ENCODE measurements at places on chromosomes 2 and 18. TPM values are rescaled to one million over a fixed set of nuclear protein-coding genes. Genes with fewer than 3 reads are reported as not detected.

- no peaks in the 10 kb centered on the region for H3K4me1 ChIP-seq
- no peak for DNase-seq
- no peak overlapping the region for H3K27ac ChIP-seq
- H3K27me3 ChIP-seq = no peaks in the 10 kb centered on the region
- no peak overlapping the region for H3K4me3 ChIP-seq
Observed at GRCh38 chr18:67154979-67155378, 361.5 kb downstream of the DSEL start.

DNA sequence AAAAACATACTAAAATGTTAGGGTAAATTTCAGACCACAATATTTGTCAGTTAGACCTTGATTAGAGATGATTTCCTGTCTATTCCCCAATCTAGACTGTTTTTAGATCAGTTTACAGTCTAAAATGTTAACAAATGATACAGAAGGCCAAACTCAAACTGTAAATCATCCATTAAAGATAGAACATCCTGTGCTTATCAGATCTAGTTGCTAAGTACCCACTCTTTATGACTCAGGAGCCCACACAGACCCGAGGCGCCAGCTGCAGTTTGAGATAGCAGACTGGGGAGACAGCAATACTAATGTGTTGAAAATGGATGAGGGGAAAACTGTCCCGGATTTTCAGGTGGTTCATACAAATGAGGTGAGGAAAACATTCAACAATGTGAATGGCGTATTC, 113.3 kb downstream of the SCG2 start:
- no peak overlapping the region for H3K27ac ChIP-seq
- no peaks in the 10 kb centered on the region for H3K27me3 ChIP-seq
- no peak for DNase-seq
- no peak overlapping the region for H3K4me3 ChIP-seq

- no peak for DNase-seq
- peaks cover 9% of the 10 kb centered on the region for H3K36me3 ChIP-seq
- H3K27me3 ChIP-seq = no peaks in the 10 kb centered on the region
- H3K4me3 ChIP-seq = no peak overlapping the region
- peak overlapping the region; percentile 34 for H3K27ac ChIP-seq
Observed at GRCh38 chr2:98502556-98503335, 58.1 kb downstream of the INPP4A start.

- no peak overlapping the region for H3K27ac ChIP-seq
- H3K4me3 ChIP-seq = no peak overlapping the region
- no peaks in the 10 kb centered on the region for H3K27me3 ChIP-seq
- no peak for DNase-seq
- H3K4me1 ChIP-seq = peaks cover 13% of the 10 kb centered on the region
Observed at GRCh38 chr2:51990684-51991083, 958.8 kb upstream of the NRXN1 start.

DNA sequence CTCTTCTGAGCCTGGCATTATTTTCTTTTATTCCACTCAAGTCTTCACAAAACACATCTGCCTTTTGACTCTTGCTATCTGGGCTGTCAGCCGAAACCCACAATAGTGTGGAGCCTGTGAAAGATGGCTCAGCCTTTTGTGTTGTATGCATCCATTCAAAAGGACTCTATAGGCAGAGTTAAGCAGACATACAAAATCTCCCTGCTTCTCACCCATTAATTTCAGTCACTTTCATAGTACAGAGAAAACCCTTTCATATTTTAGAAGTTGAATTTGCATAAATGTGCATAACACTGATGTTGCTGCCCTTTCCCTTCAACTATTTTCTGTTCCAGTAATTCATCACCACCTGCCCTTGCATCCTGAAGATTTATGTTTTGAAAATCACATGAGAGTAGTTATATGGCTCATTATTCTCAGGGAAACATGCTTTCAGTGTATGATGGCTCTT, 154.6 kb downstream of the EVA1A start:
- H3K27me3 ChIP-seq = no peaks in the 10 kb centered on the region
- DNase-seq = no peak
- H3K4me1 ChIP-seq = no peaks in the 10 kb centered on the region

DNA sequence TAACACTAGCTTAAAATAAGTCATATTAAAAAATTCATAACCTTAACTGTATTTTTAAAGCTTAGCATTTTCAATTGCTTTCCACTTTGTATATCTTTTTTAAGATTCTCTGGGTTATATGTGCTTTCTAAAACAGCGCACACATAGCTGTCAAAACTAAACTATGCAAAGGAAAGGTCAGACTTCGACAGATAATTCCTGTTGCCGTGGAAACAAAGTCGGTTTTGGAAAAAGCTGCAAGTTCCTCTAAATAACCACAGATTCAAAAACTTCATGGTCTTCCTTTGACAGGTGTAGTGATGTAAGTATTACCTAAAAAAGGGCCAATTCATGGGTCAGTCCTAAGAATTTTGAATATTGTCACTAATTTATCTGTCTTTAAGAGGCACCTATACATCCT, 249.6 kb upstream of the TFPI start:
- no peak overlapping the region for H3K27ac ChIP-seq
- DNase-seq = no peak
- H3K4me3 ChIP-seq = no peak overlapping the region
- H3K27me3 ChIP-seq = no peaks in the 10 kb centered on the region
- H3K4me1 ChIP-seq = no peaks in the 10 kb centered on the region

DNA sequence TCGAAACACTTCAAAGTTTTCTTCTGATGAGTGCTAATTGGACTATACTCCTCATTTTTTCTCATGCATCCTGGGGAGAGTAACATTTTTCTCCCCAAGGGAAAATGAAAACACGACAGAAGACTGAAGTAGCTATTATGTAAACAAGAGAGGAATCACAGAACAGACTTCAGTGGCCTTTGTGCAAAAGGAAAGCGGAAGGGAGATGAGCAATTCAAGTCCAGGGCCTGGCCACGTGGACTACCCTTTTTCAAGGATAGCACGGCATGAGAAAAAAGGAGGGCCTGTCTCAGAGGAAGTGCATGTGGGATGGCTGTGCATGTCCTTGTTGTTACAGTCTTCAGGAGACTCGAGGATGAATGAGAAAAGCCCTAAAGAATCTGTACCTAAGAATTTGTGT, 43.8 kb upstream of the KCNE4 start:
- H3K27ac ChIP-seq = no peak overlapping the region
- H3K4me3 ChIP-seq = no peak overlapping the region
- no peaks in the 10 kb centered on the region for H3K36me3 ChIP-seq
- no peaks in the 10 kb centered on the region for H3K4me1 ChIP-seq
- H3K27me3 ChIP-seq = peaks cover 1% of the 10 kb centered on the region
- no peak for DNase-seq

DNA sequence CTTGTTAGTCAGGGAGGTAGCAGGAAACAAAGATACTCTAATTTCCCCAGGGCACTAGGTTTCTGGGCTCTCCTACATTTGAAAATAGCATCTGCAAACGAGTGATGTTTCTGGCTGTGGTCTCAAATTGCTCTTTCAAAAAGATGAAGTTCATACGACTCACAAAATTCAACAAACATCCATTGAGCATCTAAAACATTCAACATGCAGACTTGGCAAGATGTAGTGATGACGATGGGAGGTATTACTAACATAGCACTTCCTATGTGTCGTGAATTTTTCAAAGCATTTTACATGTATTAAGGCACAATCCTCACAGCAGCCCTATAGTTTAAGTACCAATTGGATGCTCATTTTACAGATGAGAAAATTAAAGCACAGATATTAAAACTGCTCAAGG, 5.2 kb downstream of the CCBE1 start:
- peaks cover 90% of the 10 kb centered on the region for H3K27me3 ChIP-seq
- no peaks in the 10 kb centered on the region for H3K36me3 ChIP-seq
- no peak overlapping the region for H3K4me3 ChIP-seq
- no peak overlapping the region for H3K27ac ChIP-seq

- no peak for DNase-seq
- H3K27me3 ChIP-seq = no peaks in the 10 kb centered on the region
Observed at GRCh38 chr2:239273280-239274234, 127.3 kb downstream of the HDAC4 start.

- H3K27me3 ChIP-seq = no peaks in the 10 kb centered on the region
- DNase-seq = no peak
- peak overlapping the region; percentile 57 for H3K27ac ChIP-seq
- no peak overlapping the region for H3K4me3 ChIP-seq
Observed at GRCh38 chr2:9229470-9229820, 22.8 kb downstream of the ASAP2 start.

DNA sequence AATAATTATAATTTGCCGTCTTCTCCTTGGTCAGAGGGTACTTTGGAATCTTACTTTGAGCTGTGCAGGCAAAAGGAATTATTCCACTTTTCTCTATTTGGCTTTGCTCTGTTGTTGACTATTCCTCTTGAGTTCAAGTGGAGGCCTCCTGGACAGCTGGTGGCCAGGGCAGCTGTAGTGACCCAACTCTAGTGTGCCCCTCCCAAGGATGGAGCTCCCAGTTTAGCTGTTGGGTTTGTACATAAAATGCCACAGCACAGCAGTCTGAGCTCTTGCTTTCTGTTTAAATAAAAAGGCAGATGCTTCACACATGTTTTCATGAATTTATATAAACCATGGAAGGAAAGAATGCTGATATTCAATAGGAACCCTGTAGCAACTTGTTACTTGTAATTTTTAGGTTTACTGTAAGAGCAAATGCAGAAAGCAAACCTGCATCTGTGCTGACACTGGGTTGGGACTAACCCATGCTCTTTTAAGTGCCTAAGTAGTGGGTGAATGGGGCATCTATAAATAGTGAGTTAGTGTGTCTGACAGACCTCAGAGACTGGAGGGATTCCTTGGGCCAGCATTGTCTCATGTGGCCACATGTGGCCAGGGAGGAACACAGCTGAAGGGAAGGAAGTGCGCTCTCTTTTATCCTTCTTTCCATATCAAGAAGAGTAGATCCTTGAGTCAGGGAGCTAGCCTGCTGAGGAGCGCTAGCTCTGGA, 121.8 kb downstream of the FHOD3 start:
- H3K36me3 ChIP-seq = no peaks in the 10 kb centered on the region
- no peak overlapping the region for H3K4me3 ChIP-seq
- peaks cover 2% of the 10 kb centered on the region for H3K4me1 ChIP-seq
- no peak overlapping the region for H3K27ac ChIP-seq

DNA sequence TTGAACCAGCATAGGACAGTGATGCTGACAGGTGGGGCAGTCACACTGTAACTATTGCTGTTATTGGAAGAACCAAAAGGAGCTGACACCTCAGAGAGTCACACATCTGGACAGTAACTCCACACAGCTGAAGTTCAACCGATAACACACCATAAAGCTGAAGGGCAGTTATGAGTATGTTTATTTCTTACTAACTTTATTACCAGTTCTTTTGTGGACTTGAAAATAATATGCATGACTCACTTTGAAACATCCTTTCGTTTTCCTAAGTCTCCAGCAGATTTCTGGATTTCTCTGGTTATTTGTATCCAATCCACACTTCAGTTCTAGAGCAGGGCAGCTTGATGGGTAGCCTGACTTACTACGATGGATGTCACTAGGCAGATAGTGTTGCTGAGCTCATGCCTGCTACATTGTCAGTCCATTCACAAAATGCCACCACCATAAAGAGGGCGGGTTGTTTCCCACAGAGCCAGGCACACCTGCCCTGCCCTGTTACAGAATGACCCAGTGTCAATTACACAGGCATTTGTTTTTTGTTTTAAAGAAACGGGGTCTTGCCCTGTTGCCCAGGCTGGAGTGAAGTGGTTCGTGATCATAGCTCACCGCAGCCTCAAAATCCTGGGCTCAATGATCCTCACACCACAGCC, 8.4 kb upstream of the AGBL5 start:
- H3K4me3 ChIP-seq = no peak overlapping the region
- H3K4me1 ChIP-seq = no peaks in the 10 kb centered on the region
- H3K27ac ChIP-seq = no peak overlapping the region
- H3K36me3 ChIP-seq = peaks cover 11% of the 10 kb centered on the region
- no peak for DNase-seq

DNA sequence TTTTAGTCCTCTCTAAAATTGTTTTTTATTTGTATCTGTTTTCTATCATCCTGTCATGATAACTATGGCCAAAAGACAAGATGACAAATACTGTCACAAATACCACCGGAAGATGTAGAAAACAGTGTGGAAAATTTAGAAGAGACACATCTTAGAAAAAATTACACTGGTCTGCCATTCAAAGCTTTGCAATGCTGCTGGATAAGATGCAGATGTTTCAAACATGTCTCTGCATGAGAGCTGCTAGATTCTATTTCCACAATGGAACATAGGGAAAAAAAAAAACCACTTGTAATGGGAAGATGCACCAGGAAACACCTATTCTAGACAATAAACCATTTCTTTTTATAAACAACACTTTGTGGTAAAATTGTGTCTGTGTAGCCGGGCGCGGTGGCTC, 5.8 kb upstream of the TAF1B start:
- H3K4me1 ChIP-seq = peaks cover 1% of the 10 kb centered on the region
- H3K27ac ChIP-seq = no peak overlapping the region
- no peaks in the 10 kb centered on the region for H3K36me3 ChIP-seq
- DNase-seq = no peak
- H3K27me3 ChIP-seq = no peaks in the 10 kb centered on the region

- no peaks in the 10 kb centered on the region for H3K4me1 ChIP-seq
- peaks cover 2% of the 10 kb centered on the region for H3K36me3 ChIP-seq
- H3K27me3 ChIP-seq = peaks cover 25% of the 10 kb centered on the region
- H3K27ac ChIP-seq = no peak overlapping the region
Observed at GRCh38 chr2:240636563-240637115, 11.4 kb downstream of the GPR35 start.

DNA sequence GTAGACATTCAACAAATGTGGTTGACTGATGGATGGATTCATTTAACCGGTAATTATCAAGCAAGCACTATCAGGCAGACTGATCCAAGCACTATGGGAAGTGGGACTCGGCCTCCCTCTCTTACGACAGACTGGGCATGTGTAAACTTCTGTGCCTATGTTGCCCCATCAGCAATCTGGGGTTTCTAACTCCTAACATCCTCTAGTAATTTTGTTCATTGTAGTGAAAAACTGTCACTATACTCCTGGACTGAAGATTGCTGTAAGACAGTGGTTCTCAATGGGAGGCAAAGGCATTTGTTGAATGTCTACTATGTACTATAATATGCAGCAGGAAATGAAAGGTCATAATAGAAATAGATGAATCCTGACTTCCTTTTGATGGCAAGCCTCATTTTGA, 51.2 kb upstream of the CREB1 start:
- DNase-seq = no peak
- no peaks in the 10 kb centered on the region for H3K4me1 ChIP-seq
- H3K27ac ChIP-seq = no peak overlapping the region
- no peaks in the 10 kb centered on the region for H3K36me3 ChIP-seq

DNA sequence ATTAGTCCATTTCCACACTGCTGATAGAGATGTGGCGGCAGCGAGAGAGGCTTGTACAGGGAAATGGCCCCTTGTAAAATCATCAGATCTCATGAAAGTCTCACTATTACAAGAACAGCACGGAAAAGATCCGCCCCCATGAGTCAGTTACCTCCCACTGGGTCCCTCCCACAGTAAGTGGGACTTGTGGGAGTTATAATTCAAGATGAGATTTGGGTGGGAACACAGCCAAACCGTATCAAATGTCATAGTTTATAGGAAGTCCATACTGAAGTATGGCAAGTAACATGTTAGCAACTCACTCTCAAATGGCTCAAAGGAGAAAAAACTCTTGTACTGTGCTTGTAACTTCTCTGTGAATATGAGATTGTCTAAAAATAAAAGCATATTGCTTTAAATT, 56.1 kb downstream of the FARP2 start:
- no peak for DNase-seq
- H3K27me3 ChIP-seq = no peaks in the 10 kb centered on the region
- no peaks in the 10 kb centered on the region for H3K4me1 ChIP-seq
- H3K4me3 ChIP-seq = no peak overlapping the region
- H3K36me3 ChIP-seq = peaks cover 23% of the 10 kb centered on the region

The SERPINB5 gene
- not detected for total RNA-seq

The DCDC2C gene
- not detected for total RNA-seq

The MALL gene
- 6.9 TPM for total RNA-seq

The RAB6C gene
- not detected for total RNA-seq

The ZNF521 gene
- total RNA-seq = 39.1 TPM

The PUM2 gene
- 128 TPM for total RNA-seq

The DSG1 gene
- not detected for total RNA-seq

Data from progenitor cell of endocrine pancreas (in vitro differentiated cells).